ENCODE measurements at places on chromosomes 4 and X.

GRCh38 chrX:18377796-18378195, 23.3 kb upstream of the SCML2 start:
- peak; percentile 25 for DNase-seq

GRCh38 chr4:125486351-125486750, 171.6 kb downstream of the FAT4 start:
- DNase-seq = no peak

DNA sequence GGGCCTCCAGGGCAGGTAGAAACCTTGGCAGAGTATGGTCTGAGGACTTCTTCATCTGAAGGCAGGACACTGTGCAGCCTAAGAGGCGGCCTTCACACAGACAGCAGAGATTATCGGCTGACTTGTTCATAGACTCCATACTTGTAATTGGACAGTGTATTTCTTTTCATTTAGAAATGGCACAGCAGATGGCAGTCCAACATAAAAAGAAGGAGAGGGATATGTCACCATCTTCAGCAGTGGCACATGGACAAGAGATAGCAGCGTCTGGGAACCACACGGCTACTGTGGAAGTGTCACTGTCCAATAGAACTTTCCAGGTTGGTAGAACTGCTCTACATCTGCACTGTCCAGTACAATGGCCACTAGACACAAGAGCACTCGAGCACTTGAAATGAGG, 21.7 kb upstream of the GEMIN8 start:
- DNase-seq = no peak

DNA sequence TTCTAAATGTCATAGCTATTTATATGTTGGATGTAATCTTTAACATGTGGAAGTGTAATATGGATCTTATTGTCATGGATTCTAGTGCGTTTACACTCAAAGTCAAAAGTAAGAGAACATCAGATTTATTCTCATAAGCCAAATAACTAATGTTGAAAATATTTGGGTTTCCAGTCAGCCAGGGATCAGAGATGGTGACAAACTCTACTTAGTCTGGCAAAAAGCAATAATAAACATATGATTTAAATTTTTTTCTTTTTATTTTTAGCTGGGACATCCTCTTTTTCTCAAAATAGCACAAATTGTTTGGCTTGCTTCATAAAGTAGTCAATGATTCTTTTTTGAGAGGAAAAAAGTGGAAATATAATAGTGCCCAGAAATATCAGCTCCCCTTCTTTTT, 392.3 kb downstream of the ARHGAP24 start:
- no peak for DNase-seq

- DNase-seq = peak; percentile 80
Measured at GRCh38 chrX:155612312-155613224, at the start of gene TMLHE. TSS of gene TMLHE (minus strand) at chrX:155612952. CDS start at chrX:155545276, 67,676 bp downstream.

DNA sequence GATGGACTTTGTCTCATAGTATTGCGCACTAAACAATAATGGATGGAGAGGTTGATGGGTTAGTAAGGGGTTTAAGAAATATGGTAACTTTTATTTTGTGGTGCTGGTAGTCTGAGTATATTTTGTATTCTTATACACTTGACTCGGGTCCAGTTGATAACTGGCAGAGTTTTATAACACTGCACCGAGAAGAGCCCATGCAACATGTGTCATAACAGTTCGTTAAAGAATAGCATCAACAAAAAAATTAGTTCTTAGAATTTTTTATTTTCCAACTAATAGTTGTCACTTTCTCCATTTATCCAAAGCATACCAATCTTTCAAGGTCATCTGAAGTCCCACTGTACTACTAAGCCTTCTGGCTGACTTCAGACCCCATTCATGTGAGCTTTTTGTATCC, 175.1 kb downstream of the SOWAHB start:
- DNase-seq = no peak

DNA sequence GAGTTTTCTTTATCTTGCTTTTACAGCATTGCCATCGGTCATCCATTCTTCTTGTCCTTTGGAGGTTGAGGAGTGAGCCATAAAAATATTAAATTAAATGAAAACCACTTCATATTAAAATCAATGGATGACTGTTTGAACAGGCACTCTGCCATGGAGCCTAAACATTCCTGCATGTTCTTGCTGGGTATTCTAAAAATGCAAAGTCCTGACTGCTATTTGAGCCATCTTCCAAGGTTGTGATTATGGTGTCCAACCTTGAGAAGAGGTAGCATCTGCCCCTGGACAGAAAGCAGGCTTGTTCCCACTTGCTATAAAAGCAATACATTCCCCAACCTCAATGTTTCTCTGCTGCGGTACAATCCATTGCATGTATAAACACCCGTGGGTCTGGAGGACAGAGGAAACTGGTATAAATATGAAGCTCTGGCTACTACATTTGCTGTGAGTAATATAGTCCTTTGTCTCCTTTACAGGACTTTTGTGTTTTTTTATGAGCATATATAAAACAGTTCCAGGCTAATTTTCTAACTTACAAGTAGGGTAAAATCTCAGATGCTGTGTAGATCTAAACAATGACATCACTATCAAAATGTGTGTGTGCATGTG, 70.9 kb upstream of the FAT4 start:
- no peak for DNase-seq

- no peak for DNase-seq
Measured at GRCh38 chr4:71366766-71367165, 27.9 kb downstream of the SLC4A4 start.

DNA sequence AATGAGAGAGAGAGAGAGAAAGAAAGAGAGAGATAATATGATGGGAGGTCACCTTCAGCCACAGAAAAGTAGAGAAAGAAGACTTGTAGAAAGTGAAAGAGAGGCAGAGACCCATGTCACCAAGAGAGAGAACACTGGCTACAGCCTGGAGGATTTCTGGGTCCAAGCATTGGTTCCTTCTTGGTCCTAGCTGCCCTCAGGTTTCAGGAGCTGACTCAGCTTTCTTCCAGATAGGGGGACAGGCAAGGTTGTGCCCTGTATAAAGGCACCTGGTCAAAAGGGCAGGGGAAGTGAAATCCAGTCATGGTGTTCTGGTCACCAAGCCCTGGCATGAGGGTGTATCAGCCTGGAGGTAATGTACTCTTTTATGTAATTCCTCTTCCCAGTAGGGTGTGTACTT, 47.5 kb upstream of the XK start:
- no peak for DNase-seq

- DNase-seq = no peak
Measured at GRCh38 chr4:3675251-3676115, 90.7 kb upstream of the ADRA2C start.

- DNase-seq = no peak
Measured at GRCh38 chr4:27524224-27524623, 663.6 kb downstream of the STIM2 start.

- DNase-seq = peak; percentile 88
Measured at GRCh38 chrX:24395775-24396174, 35.3 kb downstream of the SUPT20HL1 start.

DNA sequence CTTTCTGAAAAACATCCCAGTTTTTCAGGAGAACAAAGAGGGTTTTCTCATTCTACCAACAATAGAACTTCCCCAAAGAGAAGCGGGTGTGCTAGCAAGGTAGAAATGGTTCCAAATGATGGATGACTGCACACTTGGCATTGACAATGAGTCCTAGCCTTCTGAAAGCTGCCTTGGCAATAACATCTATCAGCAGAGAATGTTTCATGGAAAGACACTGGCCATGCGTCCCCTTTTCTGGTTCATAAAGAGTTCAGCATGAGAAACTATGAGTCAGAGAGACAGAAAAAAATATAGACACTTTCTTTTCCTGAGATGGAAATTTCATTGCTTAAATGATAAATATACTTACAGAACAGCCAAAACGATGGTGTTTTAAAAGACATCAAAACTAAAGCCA, 236.9 kb upstream of the PRKX start:
- DNase-seq = no peak

- DNase-seq = no peak
Measured at GRCh38 chr4:153276971-153277370, 67.5 kb upstream of the MND1 start.

- no peak for DNase-seq
Measured at GRCh38 chrX:17608888-17609287, 128.4 kb upstream of the SCML1 start.

GRCh38 chr4:42955746-42956505, 63.4 kb downstream of the GRXCR1 start:
- no peak for DNase-seq

DNA sequence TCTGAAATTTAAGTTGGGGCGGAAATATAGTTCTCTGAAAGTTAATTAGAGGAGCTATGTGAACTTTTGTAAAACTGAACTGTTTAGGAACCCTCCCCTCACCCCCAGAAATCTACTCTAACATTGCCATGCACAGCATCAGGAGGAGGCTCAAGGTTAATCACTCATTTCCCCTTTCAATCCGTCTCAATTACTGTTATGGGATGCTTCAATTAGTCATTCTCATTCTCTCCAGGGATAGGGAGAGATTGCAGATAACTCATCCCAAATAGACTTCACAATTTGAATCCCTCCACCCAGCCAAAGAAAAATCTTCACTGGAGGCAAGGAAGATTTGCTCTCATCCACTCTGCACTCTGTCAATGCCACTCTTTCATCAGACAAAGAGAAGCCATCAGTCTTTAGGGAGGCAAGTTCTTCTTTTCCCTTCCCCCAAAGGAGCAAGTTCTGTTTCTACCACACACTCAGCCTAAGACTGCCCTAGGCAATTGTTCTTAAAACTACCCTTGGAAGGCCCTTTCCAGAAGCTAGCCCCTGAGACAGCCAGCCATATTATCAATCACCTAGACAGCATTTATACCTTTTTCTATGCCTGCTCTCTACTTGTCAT, 140.4 kb downstream of the SLC10A7 start:
- DNase-seq = no peak

GRCh38 chr4:40954088-40954668, 204.4 kb downstream of the NSUN7 start:
- no peak for DNase-seq

DNA sequence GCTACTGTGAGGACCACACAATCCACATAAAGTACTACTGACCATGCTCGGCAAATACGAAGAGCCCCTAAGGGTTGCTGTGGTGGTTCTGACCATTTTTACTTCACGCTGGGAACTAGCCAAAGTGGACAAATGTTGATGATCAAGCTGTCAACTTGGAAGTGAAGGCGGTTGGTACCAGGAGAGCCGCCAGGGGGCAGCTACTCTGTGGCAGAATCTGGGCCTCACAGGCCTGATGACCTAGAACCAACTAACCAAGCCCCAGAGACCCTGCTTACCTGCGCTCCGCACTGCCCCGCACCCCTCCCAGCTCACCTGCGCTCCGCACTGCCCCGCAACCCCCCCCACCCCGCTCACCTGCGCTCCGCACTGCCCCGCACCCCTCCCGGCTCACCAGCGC, 5.6 kb downstream of the GAK start:
- peak; percentile 44 for DNase-seq

- DNase-seq = peak; percentile 52
Measured at GRCh38 chr4:3781997-3782930, 16.1 kb downstream of the ADRA2C start.

- no peak for DNase-seq
Measured at GRCh38 chr4:87844452-87844851, 11.7 kb downstream of the MEPE start.

Measured in hepatocyte (in vitro differentiated cells).